ENCODE measurements at places on chromosomes 3 and 15. TPM values are rescaled to one million over a fixed set of nuclear protein-coding genes. Genes with fewer than 3 reads are reported as not detected.

DNA sequence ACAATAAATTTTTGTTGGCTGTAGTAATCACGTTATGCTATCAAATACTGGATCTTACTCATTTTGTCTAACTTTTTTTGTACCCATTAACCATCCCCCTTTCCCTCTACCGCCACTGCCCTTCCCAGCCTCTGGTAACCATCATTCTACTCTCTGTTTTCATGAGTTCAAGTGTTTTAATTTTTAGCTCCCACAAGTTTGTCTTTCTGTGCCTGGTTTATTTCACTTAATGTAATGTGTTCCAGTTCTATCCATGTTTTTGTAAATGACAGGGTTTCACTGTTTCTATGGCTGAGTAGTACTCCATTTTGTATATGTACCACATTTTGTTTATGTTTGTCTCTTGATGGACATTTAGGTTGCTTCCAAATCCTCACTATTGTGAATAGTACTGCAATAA is 52.1 kb downstream of the STARD9 start:
- no peak for DNase-seq

- DNase-seq = no peak
These were observed 205.9 kb downstream of the RPLP1 start for GRCh38 chr15:69658411-69658945.

- DNase-seq = peak; percentile 63
These were observed 721 bp upstream of the ZIC1 start for GRCh38 chr3:147408188-147409100.

DNA sequence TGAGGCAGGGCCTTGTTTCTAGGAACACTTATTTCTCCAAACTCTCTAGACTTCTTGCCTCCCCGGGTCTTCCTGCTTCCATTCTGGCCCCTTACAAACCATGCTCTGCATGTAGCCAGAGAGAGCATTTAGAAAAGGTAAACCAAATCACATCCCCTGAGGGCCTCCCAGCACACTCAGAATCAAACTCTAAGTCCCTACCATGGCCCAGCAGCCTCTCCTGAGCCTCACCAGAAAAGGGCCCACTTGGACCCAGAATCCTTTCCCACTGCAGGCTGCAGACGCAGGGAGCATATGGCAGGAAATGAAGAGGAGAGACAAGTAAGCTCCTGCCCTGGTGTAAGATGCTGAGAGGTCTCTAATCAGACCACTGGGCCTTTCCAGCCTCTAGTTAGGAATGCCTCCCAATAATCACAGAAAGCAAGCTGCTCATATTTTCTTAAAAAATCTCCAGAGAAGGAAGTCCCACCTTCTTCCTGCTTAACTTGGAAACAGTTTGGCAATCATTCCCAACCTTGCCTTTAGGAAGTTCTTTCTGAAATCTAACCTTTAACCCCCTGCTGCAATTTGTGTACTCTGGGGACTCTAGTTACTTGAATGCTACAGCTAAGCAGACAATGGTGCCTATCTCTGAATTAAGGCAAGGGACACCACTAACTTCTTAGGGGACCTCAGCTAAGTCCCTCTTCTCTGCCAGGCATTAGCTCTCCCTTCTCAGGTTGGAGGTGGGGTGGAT is 4.2 kb downstream of the AMOTL2 start:
- DNase-seq = peak; percentile 83

GRCh38 chr3:98521897-98522543 is 682 bp downstream of the CLDND1 start:
- peak; percentile 38 for DNase-seq

- DNase-seq = no peak
These were observed 903 bp upstream of the ZSCAN2 start for GRCh38 chr15:84599906-84600305.

- DNase-seq = no peak
These were observed 588.0 kb downstream of the SQOR start for GRCh38 chr15:46222826-46223225.

GRCh38 chr15:26103002-26103404 is 239.9 kb upstream of the ATP10A start:
- DNase-seq = no peak

DNA sequence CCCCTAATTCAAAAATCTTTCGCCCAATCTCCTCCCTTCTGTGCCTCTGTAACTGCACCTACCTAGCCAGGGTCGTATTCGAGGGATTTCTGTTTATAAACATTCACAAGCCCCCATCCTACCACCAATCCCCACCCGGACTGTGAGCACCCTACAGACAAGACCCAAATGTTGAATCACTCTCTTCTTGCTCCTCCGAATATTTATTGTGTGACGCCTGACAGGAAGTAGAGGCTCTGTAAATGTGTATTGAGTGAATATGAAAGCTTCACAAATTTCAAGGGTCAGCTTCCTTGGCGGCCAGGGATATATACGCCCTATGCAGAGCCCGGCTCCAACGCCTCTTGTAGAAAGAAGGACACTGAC is 1.6 kb downstream of the BDH1 start:
- DNase-seq = peak; percentile 74

DNA sequence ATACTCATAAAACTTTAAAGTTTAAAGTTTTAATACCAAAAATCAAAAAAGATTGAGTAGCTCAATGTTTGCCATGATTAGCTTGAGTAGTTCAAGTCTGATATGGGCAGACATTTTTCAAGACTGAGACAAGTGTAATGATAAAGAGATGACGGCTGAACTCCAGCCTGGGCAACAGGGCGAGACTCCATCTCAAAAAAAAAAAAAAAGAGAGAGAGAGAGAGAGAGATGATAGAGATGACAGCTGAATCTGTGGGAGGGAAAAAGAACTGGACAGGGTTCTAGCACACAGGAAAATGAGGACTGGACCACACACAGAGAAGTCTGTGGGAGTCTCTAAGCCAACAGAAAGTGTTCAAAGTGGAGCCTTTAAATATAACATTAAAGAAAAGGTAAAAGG is 25.2 kb downstream of the CEP152 start:
- DNase-seq = no peak

GRCh38 chr3:60703008-60703407 is 548.2 kb downstream of the FHIT start:
- DNase-seq = no peak

DNA sequence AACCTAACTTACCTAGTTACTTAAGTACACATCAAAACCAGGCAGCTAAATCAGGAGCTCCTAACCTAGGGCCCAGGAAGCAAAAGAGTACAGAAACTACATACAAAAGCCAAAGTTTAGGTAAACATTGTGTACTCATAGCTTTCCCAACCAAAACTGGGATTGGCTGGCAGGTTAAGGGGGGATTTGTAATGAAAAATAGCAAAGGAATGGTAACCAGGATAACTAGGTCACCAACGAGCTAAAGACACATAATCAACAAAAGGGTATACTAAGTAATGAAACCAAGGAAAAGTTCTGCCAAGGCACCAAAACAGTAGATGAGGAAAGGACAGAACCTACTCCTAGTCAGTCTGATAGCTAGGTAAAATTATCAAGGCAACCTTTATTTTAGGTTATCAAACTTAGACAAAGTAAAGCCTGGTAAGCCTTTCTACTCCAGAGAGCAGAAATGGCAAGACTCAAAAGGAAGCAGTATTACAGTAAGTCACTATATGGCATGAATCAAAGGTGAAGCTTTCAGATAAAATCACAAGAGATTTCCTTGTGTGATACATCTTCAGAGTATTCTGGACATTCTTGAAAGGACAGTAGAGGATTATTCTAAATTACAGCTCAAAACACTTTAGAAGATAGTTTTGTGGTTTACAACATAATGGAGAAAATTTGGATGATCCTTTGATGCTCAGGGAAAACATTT is 10.2 kb downstream of the TRA2B start:
- DNase-seq = no peak

DNA sequence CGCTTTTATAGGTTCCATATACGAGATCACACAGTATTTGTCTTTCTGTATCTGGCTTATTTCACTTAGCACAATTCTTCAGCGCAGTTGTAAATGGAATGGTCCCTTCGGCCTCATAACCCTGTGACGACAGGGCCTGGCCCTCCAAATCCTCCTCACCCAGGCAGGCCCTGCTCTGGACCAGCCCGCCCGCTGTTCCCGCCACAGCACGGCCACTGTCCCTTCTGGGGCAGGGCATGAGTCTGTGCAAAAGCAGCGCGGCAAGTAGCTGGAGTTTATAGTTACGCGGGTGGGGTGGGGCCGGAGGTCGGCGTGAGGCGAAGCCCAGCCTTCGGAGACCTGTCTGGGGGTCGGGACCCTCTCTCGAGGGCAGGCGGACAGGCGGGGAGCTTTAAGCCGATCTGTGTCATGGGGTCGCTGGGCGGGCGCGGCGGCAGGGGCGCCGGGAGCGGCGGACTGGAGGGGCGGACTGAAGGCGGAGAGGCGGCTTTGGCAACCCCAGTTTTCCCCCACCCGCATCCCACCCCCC is 543 bp downstream of the ARPIN start:
- DNase-seq = peak; percentile 95

Gene SNTN
- not detected for total RNA-seq

Gene QRICH1
- total RNA-seq = 167 TPM

Gene EXD1
- total RNA-seq = not detected

Gene TNNC1
- 0.36 TPM for total RNA-seq

Gene EIF4E3
- 3.5 TPM for total RNA-seq

Gene CLDN11
- 50.3 TPM for total RNA-seq

Gene AGBL1
- total RNA-seq = not detected

Gene CD200
- 1.5 TPM for total RNA-seq

All from osteoblast (primary cell).